Activated naive CD8-positive, alpha-beta T cell treated with anti-CD3 and anti-CD28 coated beads, Interleukin-2, amount 10 ng/mL, durations not matched to agents 7 days and 5 days (primary cell): ENCODE measurements at places on chromosomes 7 and 10.

DNA sequence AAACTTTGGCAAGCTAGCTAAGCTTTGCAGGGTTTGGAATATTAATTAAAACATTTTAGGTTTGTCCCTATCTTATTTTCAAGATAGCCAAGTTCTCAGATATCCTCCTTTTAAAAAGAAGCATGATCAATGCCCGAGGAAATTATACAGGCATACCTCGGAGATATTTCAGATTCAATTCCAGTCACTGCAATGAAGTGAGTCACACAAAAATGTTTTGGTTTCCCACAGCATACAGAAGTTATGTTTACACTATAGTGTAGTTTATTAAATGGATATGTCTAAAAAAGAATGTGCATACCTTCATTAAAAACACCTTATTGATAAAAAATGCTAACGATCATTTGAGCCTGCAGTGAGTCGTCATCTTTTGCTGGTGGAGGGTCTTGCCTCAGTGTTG lies 382.9 kb upstream of the NPVF start:
- DNase-seq, result no peak

DNA sequence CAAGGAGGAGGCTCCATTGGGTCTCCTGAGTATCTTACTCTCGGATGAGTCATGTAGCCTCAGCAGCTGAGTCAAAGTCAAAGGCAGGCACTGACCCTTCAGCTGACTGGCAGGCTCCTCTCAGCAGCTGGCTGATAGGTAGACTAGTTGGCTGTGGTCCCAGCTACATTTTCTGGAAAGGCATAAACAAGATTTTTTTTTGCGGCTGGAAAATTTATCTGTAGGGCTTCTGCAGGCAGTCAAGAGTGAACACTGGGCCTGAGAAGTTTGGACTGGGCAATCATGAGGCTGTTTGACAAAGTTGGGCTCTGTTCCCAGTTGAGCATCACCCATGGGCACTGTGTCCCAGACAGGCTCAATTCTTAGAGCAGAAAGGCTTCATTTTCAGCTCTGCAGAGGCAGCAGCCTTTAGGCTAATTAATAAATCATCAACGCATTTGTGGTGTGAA lies 796.2 kb downstream of the CCSER2 start:
- no peak for DNase-seq

- no peak for DNase-seq
These were observed 148.2 kb downstream of the KCND2 start for GRCh38 chr7:120421151-120421651.

DNA sequence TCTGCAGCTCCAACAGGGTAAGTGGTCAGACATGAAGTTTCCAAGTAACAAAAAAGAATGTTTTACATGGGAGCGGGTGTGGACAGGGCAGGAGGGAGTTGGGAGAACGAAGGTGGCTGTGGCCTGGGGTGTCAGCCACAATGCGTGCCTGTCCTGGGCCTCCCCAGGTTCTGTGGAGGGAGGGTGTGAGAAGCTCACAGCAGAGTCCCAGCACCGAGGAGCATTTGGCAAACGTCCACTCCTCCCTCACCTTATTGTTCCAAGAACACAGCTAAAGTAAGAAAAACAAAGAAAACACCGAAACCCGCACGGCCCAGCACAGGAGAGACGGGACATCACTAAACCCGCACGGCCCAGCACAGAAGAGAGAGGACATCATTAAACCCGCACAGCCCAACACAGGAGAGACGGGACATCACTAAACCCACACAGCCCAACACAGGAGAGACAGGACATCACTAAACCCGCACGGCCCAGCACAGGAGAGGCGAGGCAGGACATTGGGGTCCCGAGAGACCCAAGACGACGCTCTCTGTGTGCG lies 226.4 kb downstream of the MAD1L1 start:
- no peak for DNase-seq

DNA sequence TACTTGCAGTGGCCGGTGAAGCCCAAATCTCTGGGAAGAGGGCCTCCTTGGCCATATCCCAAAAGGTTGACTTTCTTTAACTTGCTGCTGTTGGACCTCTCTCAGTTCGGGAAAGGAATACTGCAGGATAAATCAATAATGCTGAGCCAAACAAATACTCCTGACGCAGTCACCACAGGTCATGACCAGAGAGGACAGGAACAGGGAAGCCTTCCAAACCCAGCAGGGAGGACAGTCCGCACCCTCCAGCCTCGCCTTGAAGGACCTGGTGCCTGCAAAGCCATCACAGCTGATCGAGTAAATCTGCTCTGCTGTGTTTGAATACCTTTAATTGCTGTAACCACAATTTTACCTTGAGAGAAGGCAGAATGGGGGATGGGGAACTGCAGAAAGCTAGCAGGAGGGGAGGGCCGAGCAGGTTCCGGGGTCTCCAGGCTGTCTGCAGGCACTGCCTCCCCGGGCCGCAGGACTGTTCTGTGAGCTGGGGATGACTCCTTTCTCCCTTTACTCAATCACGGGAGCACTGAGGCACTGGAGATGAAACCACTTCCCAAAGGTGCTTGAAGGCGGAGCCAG lies 20.8 kb upstream of the INSIG1 start:
- DNase-seq, result no peak

- DNase-seq, result no peak
These were observed 26.5 kb downstream of the PDE1C start for GRCh38 chr7:32043688-32044087.

- no peak for DNase-seq
These were observed 12.9 kb downstream of the NPFFR1 start for GRCh38 chr10:70270952-70271351.

DNA sequence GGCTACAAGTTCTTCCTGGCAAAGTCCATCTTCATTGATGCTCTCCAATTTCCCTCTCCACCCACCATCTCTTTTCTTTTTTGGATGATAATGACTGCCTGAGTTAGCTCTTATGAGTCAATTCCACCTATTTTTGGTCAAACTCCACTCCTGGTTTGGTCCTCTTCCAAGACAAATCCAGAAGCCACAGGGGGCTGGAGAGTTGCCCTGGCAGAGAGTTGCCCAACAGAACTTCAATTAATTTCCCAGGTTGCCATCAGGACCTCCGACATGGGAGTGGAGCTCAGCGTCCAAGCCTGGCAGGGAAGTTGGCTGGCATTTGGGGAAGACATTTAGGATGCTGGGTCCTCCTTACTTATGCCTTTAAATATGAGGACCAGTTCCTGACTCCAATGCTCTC lies 29.2 kb upstream of the KCNMA1 start:
- no peak for DNase-seq

DNA sequence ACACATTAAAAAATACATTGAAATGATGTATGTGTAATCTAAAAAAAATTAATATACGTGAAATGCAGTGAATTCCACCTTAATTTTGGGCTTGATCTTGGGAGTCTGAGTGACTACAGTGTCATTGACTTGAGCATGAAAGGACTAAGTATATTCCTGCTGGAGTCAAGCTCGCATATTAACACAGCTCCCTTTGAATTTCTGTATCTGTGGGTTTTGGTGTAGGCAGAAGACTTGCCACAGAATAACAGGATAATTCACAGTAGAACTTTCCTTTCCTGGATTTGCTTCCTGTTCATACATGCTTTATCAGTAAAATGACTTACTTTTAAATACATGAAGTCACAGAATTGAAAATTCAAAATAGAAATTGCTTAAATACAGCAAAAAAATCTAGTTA lies 55.3 kb downstream of the PPP1R9A start:
- no peak for DNase-seq

DNA sequence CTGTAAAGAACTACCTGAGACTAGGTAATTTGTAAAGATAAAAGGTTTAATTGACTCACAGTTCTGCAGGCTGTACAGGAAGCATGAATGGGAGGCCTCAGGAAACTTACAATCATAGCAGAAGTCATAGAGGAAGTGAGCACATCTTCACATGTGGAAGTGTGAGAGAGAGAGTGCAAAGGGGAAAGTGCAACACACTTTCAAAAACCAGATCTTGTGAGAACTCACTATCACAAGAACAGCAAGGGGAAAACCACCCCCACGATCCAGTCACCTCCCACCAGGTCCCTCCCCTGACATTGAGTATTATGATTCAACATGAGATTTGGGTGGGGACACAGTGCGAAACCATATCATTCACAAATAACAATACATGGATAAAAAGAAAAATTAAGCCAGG lies 24.5 kb downstream of the AVL9 start:
- no peak for DNase-seq

DNA sequence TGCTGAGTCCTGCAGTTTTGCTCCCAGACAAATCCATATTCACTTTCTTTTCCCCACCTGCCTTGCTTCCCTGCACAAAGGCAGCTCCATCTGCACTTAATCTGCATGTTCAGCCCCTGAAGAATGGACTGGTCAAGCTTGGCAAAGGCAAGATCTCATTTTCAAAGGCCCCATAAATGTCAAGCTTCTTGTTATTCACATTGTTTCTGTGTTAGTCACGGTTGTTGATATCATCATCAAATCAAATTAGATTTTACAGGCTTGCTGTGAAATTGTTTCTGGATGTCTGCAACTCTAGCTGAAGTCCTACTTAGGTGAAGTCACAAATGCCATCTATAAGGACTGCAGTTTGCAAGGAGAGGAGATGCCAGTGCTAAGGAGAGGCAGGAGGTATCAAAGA lies 91.0 kb downstream of the GPAM start:
- no peak for DNase-seq

DNA sequence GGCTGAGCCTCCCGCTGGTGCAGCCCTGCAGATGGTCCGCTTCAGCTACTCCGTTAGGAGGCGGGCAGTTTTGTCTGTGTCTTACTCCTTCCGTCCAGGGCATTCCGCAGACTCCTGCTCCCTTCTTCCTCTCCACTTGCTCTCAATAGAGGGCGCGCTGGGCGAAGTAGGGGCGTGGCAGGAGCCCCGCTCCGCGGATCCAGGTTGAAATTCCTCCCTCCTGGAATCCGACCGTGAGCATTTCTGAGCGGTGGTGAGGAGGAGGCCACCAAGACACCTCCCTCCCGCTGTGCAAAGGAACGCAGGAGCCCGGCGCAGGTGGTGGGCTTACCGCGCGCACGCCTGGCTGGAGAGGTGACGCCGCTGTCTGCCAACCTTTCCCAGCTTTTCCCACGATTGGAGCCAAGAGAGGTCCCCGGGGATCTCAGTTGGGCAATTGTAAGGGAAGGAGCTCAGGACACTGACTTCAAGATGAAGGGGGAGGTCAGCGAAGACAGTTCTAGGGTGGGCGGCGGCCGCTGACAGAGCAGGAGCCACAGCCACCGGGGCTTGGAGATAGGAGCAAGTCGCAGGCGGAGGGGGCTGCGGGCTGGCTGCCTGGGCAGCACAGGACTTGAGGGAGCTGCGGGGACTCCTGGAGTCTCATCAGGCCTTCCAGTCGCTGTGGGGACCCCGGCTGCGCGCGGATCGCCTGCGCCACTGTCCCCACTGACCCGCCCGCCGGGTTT lies 1011.3 kb downstream of the XPNPEP1 start:
- DNase-seq, result no peak

DNA sequence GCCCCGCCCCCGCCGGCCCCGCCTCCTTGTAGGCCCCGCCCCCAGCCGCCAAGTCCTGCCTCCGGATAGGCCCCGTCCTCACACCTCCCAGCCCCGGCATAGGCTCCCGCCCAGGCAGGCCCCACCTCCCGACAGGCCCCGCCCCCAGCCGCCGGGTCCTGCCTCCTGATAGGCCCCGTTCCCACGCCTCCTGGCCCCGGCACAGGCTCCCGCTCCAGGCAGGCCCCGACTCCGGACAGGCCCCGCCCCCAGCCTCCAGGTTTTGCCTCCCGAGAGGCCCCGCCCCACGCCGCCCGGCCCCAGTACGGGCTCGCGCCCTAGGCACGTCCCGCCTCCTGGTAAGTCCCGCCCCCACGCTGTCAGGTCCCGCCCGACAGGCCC lies 232 bp upstream of the MICALL2 start:
- peak; percentile 99 for DNase-seq

- no peak for DNase-seq
These were observed 53.7 kb upstream of the ZNF273 start for GRCh38 chr7:64849250-64849923.

DNA sequence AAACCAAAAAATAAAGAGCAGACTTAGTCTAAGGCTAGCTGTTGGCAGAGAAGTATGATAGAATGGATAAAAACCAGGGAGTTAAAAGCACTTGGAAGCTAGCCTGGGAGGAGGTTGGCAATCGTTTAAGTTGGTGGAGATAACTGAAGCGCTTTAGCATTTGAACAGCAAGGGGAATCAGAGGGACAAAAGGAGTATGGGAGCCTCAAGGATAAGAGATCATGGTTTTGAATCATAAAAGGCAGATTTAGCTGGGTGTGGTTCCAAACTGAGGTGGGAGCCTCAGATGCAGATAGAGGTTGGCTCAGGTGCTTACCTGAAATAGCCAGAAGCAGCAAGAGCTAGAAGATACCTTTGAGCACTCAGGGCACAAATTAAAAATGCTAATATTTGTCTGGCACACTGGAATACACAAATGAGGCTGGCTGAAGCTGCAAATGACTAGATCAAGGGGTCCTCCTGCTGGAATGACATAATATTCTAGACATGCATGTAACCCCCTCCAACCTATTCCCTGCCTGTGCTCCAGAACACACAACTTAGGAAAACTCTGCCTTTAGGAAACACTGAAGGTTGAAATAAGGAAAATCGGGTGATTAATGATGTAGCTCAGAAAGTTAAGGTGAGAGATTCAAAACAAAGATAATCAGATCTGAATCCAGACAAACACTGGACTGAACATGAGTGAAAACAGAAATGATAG lies 372.3 kb upstream of the LRRN3 start:
- DNase-seq, result no peak

DNA sequence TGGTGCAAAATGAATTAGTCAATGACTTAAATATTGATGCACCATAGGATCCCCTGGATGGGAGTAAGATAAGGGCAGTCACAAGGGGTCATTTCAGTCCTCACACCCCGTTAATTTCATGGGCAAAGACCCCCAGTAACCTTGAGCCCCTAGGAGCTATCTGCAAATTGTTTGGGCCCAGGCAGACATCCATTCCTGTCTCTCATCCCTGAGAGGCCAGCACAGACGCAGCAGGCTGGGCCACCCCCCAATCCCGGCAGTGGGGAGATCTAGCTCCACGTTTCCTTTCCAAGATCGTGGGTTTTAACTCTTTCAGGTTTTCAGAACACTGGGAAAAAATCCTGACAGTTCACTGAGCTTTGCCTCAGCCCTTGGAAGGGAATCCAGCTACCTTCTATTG lies 40.1 kb downstream of the PNLIPRP2 start:
- no peak for DNase-seq

GRCh38 chr7:108097703-108098102 lies 32.5 kb downstream of the LAMB4 start:
- no peak for DNase-seq
